Activated T-cell treated with anti-CD3 and anti-CD28 coated beads, Interleukin-2, amount 50 U/mL, for 4 hours (primary cell): ENCODE measurements at places on chromosomes 16 and 17. TPM values are rescaled to one million over a fixed set of nuclear protein-coding genes. Genes with fewer than 3 reads are reported as not detected.

GRCh38 chr16:75416904-75417565, 16.3 kb downstream of the CFDP1 start:
- no peak for DNase-seq

The HOXB3 gene
- total RNA-seq = 1.0 TPM

GRCh38 chr17:62876063-62876462, 67.9 kb upstream of the MARCHF10 start:
- no peak for DNase-seq

DNA sequence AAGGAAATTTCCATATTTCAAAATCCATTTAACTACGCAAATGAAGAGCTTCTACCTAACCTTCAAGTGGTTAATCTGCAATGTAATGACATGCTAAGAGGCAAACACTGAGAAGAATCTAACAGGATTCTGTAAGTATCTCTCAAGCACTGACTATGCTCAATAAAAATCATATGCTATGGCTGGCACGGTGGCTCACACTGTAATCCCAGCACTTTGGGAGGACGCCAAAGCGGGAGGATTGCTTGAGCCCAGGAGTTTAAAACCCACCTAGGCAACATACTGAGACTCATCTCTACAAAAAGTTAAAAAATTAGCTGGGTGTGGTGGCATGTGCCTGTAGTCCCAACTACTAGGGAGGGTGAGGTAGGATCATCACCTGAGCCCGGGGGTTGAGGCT, 32.7 kb downstream of the GNA13 start:
- no peak for DNase-seq

GRCh38 chr17:17494499-17494869, 1.7 kb downstream of the RASD1 start:
- DNase-seq = no peak

- DNase-seq = no peak
These were observed 96.6 kb downstream of the NXN start for GRCh38 chr17:882827-883585.

The ADGRG1 gene
- total RNA-seq = 6.7 TPM

The SLC35G3 gene
- not detected for total RNA-seq

The EME1 gene
- 12.6 TPM for total RNA-seq

DNA sequence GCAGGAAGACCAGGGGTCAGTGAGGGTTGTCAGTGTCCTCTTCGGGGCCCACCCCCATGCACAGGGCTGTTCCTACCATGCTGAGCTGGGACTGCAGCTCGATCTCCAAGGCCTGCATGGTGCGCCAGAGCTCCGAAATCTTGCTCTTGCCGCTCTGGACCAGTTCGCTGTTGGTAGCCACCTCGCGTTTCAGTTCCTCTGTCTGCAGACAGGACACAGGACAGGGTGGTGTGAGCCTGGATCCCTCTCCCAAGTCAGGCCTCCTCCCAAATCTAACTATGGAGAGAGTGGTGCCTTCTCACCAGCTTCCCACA, 90.9 kb downstream of the GOSR1 start:
- DNase-seq = no peak

DNA sequence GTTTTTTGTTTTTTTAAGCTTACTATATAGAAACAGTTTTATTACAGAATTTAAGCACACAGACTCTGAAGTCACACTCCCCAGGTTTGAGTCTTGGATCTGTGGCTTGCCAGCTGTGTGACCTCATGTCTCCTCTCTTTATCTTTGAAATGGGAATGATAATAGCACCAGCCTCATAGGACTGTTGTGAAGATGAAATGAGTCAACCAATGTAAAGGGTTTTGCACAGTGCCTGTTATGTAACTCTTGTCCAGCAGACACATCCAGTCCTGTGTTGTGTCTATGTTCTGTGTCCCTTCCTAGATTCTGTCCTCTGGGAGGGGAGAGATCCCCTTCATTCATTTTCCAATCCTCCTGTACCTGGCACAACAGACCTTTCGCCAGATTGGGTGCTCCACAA, 3.1 kb upstream of the CPD start:
- no peak for DNase-seq

The ZNF423 gene
- not detected for total RNA-seq

DNA sequence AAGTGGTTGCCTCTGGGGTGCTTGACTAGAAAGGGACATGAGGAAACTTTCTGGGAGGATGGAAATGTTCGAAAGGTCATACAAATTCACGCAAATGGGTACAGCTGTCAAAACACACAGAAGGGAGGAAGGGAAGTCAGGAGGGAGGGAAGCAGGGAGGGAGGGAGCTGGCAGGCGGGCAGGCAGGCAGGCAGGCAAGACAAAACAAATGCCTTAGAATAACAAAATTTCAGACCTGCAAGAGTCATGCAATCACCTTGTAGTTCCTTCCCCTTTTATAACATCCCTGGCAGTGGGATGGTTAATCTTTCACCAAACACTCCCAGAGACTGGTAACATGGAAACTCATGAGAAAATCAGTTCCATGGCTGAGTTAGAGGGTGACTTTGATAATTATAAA, 189.2 kb downstream of the STX8 start:
- DNase-seq = no peak

The IGSF6 gene
- total RNA-seq = not detected

The CIBAR2 gene
- not detected for total RNA-seq

DNA sequence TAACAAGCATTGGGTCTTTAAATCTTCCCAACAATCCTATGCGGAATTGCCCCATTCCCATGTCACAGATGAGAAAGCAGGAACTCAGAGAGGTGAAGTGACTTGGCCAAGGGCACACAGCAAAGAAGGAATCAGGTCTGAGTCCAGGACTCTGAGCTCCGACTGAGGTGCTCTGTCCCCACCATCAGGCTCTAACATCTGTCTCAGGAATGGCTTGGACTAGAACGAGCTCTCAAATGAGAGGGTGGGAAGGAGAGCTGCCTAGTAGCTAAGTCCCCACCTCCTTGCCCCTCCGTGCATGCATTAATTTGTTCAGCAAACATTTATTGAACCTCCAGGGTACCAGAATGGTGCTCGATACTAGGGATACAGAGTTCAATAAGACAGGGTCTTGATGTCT, 26.7 kb downstream of the ABCC3 start:
- no peak for DNase-seq

The MT4 gene
- total RNA-seq = not detected

- no peak for DNase-seq
These were observed 18.9 kb downstream of the CYB5D2 start for GRCh38 chr17:4161967-4162305.

DNA sequence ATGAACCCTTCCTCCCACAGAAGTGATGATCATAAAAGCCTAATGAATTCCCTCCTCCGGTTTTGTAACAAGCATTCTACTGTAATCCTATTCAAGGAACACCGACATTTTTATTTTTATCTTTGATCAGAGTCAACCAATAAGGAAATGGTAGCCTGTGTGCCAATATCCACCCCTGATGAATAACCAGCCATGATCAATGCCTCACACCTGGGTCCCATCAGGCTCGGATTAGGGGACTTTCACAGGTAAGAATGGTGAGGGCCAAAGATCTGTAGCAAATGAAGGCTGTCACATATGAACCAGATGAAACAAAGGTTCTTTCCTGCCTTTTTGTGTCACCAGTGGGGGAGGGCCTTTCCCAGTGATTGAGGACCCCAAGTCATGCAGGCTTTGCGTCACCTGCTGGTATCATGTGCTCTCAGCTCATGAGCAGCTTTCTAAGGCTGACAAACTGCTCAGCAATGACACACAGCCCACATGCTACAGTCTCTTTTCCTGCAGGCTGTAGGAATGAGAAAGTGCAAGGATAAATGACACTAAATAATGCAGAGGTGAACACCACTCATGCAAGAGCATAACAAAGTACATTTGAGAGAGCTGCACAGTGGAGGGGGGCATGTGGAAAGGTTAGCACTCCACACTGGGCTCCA, 34.9 kb downstream of the TOM1L2 start:
- DNase-seq = no peak
